WTC11 (cell line): ENCODE measurements at places on chromosomes 6 and 20.

DNA sequence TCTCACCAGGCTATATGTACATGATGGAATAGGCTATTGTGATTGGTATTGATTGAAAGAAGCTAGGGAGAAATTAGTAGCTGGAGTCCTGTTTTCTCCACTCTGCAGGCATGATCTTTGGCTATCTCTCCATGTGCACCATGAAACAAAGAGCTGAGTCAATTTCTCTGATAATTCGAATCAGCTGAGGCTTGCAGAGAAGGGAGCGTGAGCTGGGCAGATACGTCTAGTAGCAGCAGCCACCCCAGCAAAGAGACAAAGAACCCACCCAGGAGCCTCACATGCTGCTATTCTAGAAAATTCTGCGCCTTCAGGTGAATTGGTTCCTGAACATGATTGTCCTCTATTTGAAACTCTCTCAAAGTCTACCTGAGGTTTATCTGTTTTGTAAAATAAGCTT lies 6.9 kb upstream of the SGK1 start:
- H3K27me3 ChIP-seq = peaks cover 3% of the 10 kb centered on the region
- H3K4me3 ChIP-seq = no peak overlapping the region
- no peak overlapping the region for H3K27ac ChIP-seq
- H3K36me3 ChIP-seq = no peaks in the 10 kb centered on the region
- no peak for DNase-seq

- H3K27ac ChIP-seq = no peak overlapping the region
- H3K27me3 ChIP-seq = peaks cover 57% of the 10 kb centered on the region
- H3K36me3 ChIP-seq = no peaks in the 10 kb centered on the region
- peak overlapping the region; percentile 83; the same call in 1 of the 2 replicates for H3K4me3 ChIP-seq
Measured at GRCh38 chr20:676967-677366, 1.4 kb upstream of the SCRT2 start.

DNA sequence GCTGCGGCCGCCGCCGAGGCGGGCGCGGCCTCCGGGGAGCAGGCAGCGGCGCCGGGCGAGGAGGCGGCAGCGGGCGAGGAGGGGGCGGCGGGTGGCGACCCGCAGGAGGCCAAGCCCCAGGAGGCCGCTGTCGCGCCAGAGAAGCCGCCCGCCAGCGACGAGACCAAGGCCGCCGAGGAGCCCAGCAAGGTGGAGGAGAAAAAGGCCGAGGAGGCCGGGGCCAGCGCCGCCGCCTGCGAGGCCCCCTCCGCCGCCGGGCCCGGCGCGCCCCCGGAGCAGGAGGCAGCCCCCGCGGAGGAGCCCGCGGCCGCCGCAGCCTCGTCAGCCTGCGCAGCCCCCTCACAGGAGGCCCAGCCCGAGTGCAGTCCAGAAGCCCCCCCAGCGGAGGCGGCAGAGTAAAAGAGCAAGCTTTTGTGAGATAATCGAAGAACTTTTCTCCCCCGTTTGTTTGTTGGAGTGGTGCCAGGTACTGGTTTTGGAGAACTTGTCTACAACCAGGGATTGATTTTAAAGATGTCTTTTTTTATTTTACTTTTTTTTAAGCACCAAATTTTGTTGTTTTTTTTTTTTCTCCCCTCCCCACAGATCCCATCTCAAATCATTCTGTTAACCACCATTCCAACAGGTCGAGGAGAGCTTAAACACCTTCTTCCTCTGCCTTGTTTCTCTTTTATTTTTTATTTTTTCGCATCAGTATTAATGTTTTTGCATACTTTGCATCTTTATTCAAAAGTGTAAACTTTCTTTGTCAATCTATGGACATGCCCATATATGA lies 3.2 kb downstream of the MARCKS start:
- H3K27me3 ChIP-seq = no peaks in the 10 kb centered on the region
- no peak overlapping the region for H3K27ac ChIP-seq
- H3K36me3 ChIP-seq = peaks cover 25% of the 10 kb centered on the region
- DNase-seq = peak; percentile 21
- H3K4me3 ChIP-seq = peak overlapping the region; percentile 71
- H3K4me1 ChIP-seq = peaks cover 17% of the 10 kb centered on the region

DNA sequence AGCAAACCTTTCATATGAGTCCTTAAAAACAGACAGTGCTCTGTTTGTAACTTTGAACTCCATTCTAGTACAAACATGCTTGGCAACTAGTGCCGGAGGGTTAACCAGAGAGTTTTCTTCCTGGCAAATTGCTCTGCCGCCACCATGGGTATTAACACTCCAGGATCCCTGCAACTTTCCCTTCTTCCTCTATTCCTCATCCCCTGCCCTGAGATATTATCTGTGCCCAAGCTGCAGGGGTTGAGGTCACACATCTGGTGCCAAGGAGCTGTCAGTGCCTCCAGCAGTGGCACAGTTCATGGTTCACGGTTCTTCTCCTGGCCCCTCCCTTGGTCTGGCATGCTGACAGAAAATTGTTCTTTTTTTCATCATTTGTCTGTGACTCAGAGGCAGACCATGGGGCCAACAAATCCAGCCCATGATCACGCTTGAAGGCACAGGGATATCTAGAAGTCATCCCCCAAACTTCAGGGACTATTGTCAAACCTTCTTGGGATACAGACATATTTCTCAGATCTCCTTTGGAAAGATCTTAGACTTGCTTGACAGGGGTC lies 77.5 kb downstream of the ATXN1 start:
- no peaks in the 10 kb centered on the region for H3K27me3 ChIP-seq
- DNase-seq = no peak
- H3K4me3 ChIP-seq = no peak overlapping the region
- peaks cover 5% of the 10 kb centered on the region for H3K4me1 ChIP-seq
- H3K27ac ChIP-seq = no peak overlapping the region
- H3K36me3 ChIP-seq = no peaks in the 10 kb centered on the region

DNA sequence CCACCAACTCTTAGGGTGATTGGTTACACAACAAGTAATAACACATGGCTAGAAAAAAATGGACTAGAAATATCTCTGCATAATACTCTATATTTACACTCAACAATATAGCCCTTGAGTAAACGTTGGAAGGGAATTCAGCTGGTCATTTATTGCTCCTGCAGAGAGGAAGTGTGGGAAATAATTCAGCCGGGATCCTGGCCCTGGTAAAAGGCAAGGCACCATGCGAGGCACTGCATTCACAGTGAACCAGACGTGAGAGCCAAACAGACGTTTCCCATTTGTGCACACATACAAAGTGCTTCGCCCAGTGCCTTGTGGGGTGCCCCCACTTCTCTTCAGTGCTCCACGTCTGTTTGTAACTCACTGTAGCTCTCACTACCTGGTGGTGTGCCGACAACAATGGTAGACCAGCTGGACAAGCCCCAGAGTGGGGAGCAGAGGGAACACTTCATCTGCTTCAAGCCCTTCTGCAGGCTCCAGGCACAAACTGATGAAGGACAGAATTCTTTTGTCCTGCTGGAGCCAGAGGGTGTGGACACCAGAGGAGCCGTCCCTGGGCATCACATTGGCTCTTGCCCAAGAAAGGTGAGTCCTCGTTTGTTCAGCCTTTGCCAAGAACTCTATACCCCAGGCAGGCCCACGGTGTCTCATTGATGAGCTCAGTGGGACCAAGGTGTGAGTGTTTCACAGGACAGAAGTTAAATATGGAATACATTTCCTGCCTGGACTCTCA lies 18.8 kb downstream of the SYNDIG1 start:
- H3K4me1 ChIP-seq = peaks cover 38% of the 10 kb centered on the region
- H3K36me3 ChIP-seq = peaks cover 4% of the 10 kb centered on the region; the same call in 1 of the 2 replicates
- no peak overlapping the region for H3K4me3 ChIP-seq
- H3K27me3 ChIP-seq = no peaks in the 10 kb centered on the region
- DNase-seq = no peak

DNA sequence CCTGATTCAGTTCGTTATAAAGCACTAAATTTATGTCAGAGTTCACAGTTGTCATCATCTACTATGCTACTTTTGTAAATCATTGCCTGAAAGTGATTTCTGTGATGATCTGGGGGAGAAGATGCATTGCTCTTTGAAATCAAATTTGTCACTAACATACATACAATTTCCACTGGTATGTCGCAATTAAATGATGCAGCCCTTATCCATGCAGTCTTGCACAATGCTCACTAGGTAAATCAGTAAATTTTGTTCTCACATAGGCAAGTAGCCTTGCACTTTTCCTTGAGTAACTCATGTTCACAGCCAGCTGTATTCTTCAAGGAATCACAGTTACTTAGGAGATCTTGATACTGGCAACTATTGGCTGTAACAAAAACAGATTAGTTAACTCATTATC lies 20.8 kb downstream of the CRISP2 start:
- H3K4me1 ChIP-seq = 0 out of 2 replicates have a peak, but pooled peaks cover 3% of the 10 kb centered on the region
- DNase-seq = no peak
- no peak overlapping the region for H3K4me3 ChIP-seq
- no peak overlapping the region for H3K27ac ChIP-seq
- H3K36me3 ChIP-seq = peaks cover 4% of the 10 kb centered on the region; the same call in 1 of the 2 replicates

GRCh38 chr6:11083491-11083890 lies 10.1 kb upstream of the SMIM13 start:
- H3K36me3 ChIP-seq = no peaks in the 10 kb centered on the region
- no peak overlapping the region for H3K4me3 ChIP-seq
- H3K4me1 ChIP-seq = no peaks in the 10 kb centered on the region
- no peaks in the 10 kb centered on the region for H3K27me3 ChIP-seq

DNA sequence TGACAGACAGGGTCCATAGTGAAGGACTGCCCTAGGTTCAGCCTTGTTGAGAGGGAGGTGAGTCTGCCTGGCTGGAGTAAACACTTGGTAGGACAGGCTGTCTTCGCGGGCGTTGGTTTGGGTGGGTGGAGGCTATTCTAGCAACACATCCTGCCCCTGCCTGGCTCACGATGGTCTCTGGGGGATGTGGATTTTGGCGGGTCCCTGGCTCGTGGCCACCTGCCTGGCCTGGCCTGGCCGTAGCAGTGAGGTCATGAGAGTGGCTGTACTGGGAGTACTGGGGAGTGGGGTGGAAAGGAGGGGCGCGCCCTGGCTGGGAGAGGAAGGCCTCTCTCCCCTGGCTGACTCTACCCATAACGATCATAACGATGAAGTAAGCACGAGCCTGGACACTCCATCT lies 30.2 kb upstream of the MRPS18A start:
- no peak overlapping the region for H3K4me3 ChIP-seq
- DNase-seq = no peak
- no peaks in the 10 kb centered on the region; the same call in 1 of the 2 replicates for H3K27me3 ChIP-seq
- H3K4me1 ChIP-seq = peaks cover 15% of the 10 kb centered on the region
- H3K27ac ChIP-seq = no peak overlapping the region
- no peaks in the 10 kb centered on the region for H3K36me3 ChIP-seq

DNA sequence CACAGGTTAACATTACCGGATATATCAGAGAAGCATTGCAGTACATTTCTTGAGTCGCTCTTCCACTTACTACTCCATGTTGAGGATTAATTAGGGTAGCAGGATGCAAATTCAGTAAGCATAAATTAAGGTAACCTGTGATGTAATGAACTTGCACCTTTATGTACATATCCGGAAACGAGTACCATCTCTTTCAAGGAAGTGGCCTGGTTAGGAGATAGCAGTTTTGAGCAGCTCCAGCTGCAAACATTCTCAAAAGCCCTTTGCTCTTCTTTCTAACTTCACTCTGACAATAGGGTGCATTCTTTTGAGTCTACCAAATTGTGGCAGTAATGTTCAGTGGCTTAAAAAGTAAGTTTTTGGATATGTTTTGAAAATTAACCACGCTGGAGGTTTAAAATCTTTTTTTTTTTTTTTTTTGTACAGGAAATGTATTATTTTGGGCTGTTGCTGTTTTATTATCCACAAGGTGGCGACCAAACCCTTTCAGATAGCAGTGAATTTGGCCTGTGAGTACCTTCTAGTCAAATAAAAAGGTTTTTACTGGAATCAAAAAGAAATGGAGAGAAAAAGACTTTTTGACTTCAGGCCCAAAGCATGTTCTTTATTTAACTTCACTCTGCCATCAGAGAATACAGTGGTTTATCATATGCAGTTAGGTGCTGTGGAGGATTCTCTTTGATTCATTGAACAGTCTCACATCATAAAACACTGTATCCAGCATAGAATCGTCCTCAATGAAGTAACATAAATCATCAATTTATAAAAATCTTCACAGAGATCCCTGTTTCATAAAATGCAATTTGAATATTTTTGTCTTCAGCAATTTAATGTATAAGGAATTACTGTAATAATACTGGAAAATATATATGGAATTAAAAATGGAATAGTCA lies 8.9 kb downstream of the FAM217B start:
- no peak overlapping the region for H3K4me3 ChIP-seq
- H3K4me1 ChIP-seq = peaks cover 9% of the 10 kb centered on the region
- H3K27me3 ChIP-seq = no peaks in the 10 kb centered on the region
- H3K27ac ChIP-seq = no peak overlapping the region
- peaks cover 8% of the 10 kb centered on the region for H3K36me3 ChIP-seq

DNA sequence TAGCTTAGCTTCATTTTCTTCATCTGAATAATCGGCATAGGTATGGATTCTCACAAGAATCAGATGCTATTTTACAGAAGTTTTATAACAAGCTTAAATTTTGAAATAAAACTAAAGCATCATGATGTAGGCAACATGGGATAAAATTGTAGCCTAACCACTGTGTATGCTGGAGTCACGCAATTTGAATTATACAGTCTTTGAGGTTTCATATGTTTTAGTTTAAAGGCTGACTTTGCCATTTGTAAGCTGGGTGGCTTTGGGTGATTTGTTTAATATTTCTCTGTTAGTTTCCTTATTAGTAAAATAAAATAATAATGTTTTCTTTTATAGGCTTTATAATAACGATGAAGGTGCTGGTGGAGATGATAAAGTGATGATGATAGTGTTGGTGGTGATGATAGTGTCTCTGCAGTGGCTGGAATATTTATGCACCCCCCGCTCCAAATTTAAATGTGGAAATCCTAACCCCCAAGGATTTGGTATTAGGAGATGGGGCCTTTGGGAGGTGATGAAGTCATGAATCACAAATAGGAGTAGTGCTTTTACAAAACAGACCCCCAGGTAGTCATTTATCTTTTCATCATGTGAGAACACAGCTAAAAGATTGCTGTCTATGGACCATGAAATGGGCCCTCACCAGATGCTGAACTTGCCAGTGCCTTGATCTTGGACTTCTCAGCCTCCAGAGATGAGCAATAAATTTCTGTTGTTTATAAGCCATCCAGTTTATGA lies 42.0 kb downstream of the DOK5 start:
- H3K4me3 ChIP-seq = no peak overlapping the region
- no peak for DNase-seq
- H3K4me1 ChIP-seq = peaks cover 42% of the 10 kb centered on the region
- no peaks in the 10 kb centered on the region for H3K27me3 ChIP-seq
- no peak overlapping the region for H3K27ac ChIP-seq
